ENCODE measurements at places on chromosomes 13 and 19.
A peak's percentile ranks its signal among the peaks of the same experiment; 100 is the strongest.

DNA sequence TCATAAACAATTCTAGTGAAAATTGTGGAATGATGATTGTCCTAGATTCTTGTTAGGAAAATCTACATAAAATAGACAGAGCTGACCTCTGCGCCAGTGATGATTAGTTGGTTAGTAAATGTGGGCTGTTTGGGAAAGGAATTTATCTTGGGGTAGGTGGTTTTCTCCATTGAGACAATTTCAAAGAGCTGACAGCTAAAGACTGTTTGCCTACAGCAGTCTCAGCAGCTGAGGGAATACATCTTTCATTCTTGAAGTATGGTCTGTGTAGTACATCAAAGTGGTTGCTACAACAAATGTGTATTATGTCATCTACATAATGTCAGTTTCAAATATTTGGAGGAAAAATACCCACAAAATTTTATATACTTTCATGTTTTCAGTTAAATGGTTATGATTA is 117.2 kb upstream of the TRPC4 start:
- no peaks in the 10 kb centered on the region for H3K27me3 ChIP-seq
- no peaks in the 10 kb centered on the region for H3K4me1 ChIP-seq
- H3K27ac ChIP-seq: no peak overlapping the region

- H3K4me1 ChIP-seq: peaks cover 51% of the 10 kb centered on the region
- H3K36me3 ChIP-seq: no peaks in the 10 kb centered on the region
- H3K27ac ChIP-seq: peak overlapping the region; percentile 6
- H3K27me3 ChIP-seq: no peaks in the 10 kb centered on the region
- DNase-seq: no peak
These were observed 92.0 kb downstream of the KCNRG start for GRCh38 chr13:50107205-50107604.

GRCh38 chr19:17027535-17027975 is 945 bp upstream of the CPAMD8 start:
- H3K27ac ChIP-seq: no peak overlapping the region
- no peak overlapping the region for H3K4me3 ChIP-seq
- no peak for DNase-seq
- H3K36me3 ChIP-seq: no peaks in the 10 kb centered on the region
- peaks cover 5% of the 10 kb centered on the region for H3K27me3 ChIP-seq

- H3K27ac ChIP-seq: peak overlapping the region; percentile 58
- no peak for DNase-seq
These were observed 2.1 kb downstream of the PNMA8C start for GRCh38 chr19:46426506-46427162.

- no peak overlapping the region for H3K27ac ChIP-seq
- no peak overlapping the region for H3K4me3 ChIP-seq
- no peaks in the 10 kb centered on the region for H3K4me1 ChIP-seq
- no peaks in the 10 kb centered on the region for H3K36me3 ChIP-seq
- no peak for DNase-seq
These were observed 209.7 kb downstream of the KATNAL1 start for GRCh38 chr13:30097701-30098100.

DNA sequence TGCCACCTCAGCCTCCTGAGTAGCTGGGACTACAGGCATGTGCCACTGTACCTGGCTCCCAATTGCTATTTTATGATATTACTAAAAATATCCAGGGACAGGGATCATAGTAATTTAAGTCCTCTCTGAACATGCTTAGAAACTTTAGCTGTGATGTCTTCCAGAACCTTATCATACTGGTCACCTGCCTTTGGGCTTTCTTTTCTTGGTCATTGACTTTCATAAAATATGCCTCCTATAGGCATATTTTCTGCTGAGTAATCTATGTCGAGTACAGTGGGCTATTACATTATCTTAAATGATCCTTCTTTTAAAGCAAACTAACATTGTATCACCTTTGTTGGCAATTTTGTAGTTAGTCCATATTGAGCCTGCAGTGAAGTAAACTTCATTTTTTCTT is 6.2 kb downstream of the UCHL3 start:
- no peak overlapping the region for H3K4me3 ChIP-seq
- peaks cover 15% of the 10 kb centered on the region for H3K4me1 ChIP-seq
- no peaks in the 10 kb centered on the region for H3K36me3 ChIP-seq
- H3K27me3 ChIP-seq: no peaks in the 10 kb centered on the region
- no peak for DNase-seq
- no peak overlapping the region for H3K27ac ChIP-seq

DNA sequence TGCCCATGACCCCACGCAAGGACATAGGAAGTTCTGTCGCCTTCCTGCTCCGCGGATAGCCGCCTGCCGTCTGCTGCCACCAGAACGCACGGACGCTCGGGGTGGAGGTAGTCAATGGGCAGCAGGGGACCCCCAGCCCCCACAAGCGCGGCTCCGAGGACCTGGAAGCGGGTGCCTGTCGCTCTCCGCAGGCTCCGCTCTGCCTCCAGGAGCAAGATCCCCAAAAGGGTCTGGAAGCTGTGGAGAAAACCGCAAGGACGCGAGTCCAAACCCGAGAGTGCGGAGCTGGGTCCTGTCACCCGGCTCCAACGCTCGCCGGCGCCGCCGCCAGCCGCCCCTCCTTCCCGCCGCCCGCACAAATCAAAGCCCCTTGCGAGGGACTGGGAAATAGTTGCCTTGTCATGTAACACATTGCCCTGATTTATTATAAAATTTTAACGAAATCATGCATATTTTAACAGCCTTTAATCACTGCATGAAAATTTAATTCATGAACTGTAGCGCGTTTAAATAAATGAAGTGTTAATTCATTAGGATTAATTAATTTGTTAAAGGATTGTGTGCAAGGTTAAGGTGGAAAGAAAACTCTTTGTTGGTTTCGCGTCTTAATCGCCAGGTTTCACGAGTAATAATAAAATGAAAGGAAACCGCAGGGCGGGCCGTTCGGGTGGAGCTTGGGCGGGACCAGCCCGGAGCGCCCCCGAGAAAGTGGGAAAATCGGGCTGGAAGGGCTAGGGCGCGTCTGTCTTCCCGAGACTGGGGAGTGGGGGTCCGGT is 5.5 kb upstream of the POU4F1 start:
- DNase-seq: no peak
- H3K36me3 ChIP-seq: no peaks in the 10 kb centered on the region
- H3K4me1 ChIP-seq: peaks cover 21% of the 10 kb centered on the region
- no peak overlapping the region for H3K27ac ChIP-seq
- H3K27me3 ChIP-seq: peaks cover 27% of the 10 kb centered on the region

GRCh38 chr13:22938576-22938975 is 242.2 kb upstream of the SGCG start:
- H3K4me3 ChIP-seq: no peak overlapping the region
- no peak overlapping the region for H3K27ac ChIP-seq
- no peaks in the 10 kb centered on the region for H3K4me1 ChIP-seq
- no peaks in the 10 kb centered on the region for H3K27me3 ChIP-seq
- no peak for DNase-seq
- H3K36me3 ChIP-seq: no peaks in the 10 kb centered on the region

DNA sequence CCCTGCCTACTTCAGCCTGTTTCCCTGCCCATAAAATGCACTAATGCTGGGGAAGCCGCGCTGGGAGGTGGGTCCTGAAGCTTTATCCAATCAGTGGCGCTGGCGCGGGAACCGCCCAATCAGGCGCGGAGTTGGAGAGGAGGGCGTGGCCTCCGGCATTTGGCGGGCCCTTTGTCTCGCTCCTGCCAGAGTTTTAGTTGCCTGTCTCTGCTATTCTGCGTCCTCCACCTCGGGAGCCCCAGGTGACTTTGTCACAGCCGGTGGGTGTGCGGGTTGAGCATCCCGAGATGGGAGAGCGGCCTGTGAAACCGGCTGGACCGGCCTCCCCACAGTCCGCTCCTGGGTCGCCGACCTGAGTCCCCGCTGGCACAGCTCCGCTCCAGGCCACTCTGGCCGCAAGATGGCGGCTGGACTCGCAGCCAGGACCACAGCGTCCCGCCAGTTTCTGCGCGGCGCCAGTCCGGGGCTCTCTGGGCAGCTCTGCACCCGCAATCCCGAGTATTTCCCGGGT is 30.7 kb upstream of the ZNF429 start:
- peaks cover 5% of the 10 kb centered on the region for H3K4me1 ChIP-seq
- no peaks in the 10 kb centered on the region for H3K27me3 ChIP-seq
- no peak overlapping the region for H3K27ac ChIP-seq
- H3K4me3 ChIP-seq: peak overlapping the region; percentile 74
- DNase-seq: peak; percentile 20
- no peaks in the 10 kb centered on the region for H3K36me3 ChIP-seq

GRCh38 chr13:30696278-30697176 is 38.8 kb upstream of the ALOX5AP start:
- H3K4me3 ChIP-seq: no peak overlapping the region
- no peaks in the 10 kb centered on the region for H3K27me3 ChIP-seq
- peaks cover 10% of the 10 kb centered on the region for H3K4me1 ChIP-seq
- no peak for DNase-seq
- no peak overlapping the region for H3K27ac ChIP-seq
- no peaks in the 10 kb centered on the region for H3K36me3 ChIP-seq

DNA sequence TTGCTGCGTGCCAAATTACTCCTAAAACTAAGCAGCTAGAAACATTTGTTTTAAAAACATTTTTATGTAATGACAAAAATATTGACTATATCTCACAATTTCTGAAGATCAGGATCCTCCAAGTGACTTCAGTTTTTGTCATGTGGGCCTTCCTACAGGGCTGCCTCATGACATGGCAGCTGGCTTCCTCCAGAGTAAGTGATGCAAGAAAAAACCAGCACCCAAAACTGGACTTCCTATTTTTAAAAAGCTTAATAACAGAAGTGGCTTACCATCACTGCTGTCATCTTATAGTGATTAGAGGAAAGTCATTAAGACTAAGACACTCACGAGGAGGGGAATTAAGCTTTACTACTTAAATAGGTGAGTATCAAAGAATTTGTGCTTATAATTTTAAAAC is 681.7 kb downstream of the PCDH17 start:
- no peaks in the 10 kb centered on the region for H3K27me3 ChIP-seq
- no peaks in the 10 kb centered on the region for H3K4me1 ChIP-seq
- no peak overlapping the region for H3K4me3 ChIP-seq
- H3K36me3 ChIP-seq: no peaks in the 10 kb centered on the region
- no peak for DNase-seq

GRCh38 chr19:58585442-58586132 is 12.5 kb upstream of the MZF1 start:
- no peaks in the 10 kb centered on the region for H3K4me1 ChIP-seq
- H3K4me3 ChIP-seq: no peak overlapping the region
- H3K27ac ChIP-seq: no peak overlapping the region
- peaks cover 16% of the 10 kb centered on the region for H3K36me3 ChIP-seq
- H3K27me3 ChIP-seq: no peaks in the 10 kb centered on the region
- DNase-seq: no peak

- H3K4me3 ChIP-seq: no peak overlapping the region
- no peaks in the 10 kb centered on the region for H3K27me3 ChIP-seq
- no peak overlapping the region for H3K27ac ChIP-seq
- H3K36me3 ChIP-seq: no peaks in the 10 kb centered on the region
These were observed 276.4 kb downstream of the KLF5 start for GRCh38 chr13:73335210-73335609.

DNA sequence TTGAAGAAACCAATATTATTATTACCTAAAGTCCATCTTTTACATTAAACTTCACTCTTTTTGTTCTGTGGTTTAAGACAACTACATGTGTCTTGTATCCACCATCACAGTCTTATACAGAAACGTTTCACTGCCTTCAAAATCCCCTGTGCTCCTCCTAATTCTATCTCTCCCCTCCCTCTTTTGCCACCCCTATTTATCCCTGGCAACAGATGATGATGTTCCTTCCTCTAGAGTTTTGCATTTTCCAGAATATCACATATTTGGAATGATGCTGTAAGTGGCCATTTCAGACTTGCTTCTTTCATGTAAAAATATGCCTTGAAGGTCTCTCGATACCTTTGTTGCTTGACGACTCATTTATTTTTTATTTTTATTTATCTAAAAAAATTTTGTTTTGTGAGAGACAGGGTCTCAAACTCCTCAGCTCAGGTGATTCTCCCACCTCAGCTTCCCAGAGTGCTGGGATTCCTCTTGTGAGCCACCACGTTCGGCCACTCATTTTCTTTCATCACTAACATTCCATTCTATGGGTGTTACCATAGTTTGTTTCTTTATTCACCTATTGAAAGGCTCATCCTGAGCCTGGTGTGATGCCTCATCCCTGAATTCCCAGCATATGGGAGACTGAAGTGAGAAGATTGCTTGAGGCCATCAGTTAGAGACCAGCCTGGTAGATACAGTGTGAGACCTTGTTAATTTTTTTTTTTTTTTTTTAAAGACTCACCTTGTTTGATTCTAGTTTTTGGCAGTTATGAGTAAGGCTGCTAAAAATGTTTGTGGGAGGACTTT is 8.4 kb downstream of the ZNF763 start:
- H3K4me1 ChIP-seq: no peaks in the 10 kb centered on the region
- no peaks in the 10 kb centered on the region for H3K27me3 ChIP-seq
- H3K4me3 ChIP-seq: no peak overlapping the region
- DNase-seq: no peak

- H3K27ac ChIP-seq: no peak overlapping the region
- H3K4me1 ChIP-seq: peaks cover 6% of the 10 kb centered on the region
- no peaks in the 10 kb centered on the region for H3K36me3 ChIP-seq
- H3K4me3 ChIP-seq: no peak overlapping the region
- no peak for DNase-seq
- no peaks in the 10 kb centered on the region for H3K27me3 ChIP-seq
These were observed 12.3 kb upstream of the KATNAL1 start for GRCh38 chr13:30319655-30320054.
